Stimulated activated CD8-positive, alpha-beta memory T cell treated with anti-CD3 and anti-CD28 coated beads, Interleukin-15, amount 100 ng/mL, for 1 hour (primary cell): ENCODE measurements at places on chromosomes 11 and 22.

DNA sequence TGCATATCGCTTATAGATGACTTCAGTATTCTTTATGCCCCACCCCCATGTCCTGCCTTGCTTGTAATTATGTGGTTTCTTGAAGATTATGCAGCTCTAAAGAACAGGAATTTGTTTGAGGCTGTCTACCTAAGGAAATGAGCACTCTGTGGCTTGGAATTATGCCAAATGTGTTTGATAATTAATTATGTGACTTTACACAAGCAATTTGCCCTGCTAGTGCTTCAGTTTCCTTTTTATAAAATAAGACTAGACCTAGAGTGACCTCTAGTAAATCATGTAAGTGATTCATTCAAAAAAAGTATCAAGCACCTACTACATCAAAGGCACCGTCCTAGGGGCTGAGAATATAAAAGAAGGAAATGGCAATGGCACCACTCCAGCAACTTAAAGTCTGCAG lies 491.5 kb upstream of the KIRREL3 start:
- no peak for DNase-seq

DNA sequence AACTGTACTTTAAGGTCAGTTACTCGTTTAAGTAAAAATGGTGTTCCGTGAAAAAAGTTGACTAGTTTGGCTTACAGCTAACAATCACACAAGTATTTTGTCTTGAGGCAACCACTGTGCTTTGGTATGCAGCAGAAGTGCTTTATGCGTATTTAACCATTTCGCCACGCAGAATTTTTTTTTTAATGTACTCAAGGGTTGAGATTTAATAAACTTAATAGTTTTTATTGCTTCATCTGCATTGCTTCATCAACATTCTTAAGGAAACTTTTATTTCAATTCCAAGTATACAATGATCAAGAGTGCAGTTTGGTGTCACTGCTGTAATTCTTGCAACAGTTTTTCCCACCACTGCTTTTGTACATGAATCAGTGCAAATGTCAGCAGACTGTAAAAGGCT lies 66.4 kb downstream of the ZNRF3 start:
- no peak for DNase-seq

GRCh38 chr11:70070706-70071105 lies 7.4 kb upstream of the ANO1 start:
- DNase-seq: no peak

DNA sequence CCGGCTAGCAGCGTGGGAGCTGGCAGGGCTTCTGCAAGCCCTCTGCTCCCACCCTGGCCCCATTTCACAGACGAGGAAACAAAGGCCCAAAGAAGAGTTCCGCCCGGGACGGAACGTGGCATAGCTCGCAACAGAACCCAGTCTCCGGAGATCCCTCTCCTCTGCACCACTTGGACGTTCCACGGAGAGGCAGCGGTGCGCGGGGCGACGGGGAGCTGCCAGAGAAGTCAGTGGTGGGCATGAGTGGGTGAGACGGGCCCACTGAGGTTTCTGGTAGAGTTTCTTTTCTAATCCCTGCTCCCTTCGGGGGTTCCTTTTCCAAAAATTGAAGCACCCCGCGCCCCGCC lies 554 bp upstream of the NECTIN1 start:
- DNase-seq: no peak

DNA sequence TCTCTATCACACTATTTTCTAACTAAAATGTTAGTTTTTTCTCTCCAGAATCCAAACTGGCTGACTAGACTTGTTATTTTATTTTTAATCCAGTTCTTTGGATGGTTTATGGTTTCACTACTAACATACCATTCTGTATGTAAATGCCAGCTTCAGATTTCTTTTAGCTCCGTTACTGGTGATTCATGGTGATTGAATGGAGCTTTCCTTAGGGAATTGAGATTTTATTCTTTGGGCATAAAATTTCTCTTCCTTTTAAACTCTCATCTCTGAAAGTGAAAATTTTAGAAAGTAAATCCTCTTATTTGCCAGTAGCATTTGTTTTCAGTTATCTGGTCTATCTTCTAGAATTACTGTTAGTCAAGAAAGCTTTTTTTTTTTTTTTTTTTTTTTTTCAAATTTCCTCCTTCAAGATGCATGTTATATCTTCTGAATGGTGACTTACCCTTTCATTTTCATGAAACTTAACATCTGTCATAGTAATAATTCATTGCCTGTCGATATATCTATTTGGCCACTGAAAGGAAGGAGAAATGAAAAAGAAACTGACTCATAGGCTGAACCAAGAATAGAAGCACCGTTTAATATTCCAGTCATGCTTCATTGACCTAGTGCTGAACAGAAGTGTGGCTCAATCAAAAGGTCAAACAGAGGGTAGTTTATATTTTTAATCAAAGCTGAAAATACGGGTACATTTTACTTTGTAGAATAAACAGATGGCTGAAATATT lies 6.4 kb downstream of the ENDOD1 start:
- DNase-seq: no peak

- DNase-seq: no peak
Measured at GRCh38 chr22:19966908-19967750, 25.5 kb upstream of the TXNRD2 start.

GRCh38 chr11:88179141-88179540 lies 3.9 kb upstream of the RAB38 start:
- DNase-seq: no peak

GRCh38 chr11:1503708-1504104 lies 17.1 kb upstream of the MOB2 start:
- DNase-seq: no peak

- DNase-seq: no peak
Measured at GRCh38 chr11:34924714-34925113, 8.3 kb downstream of the PDHX start.

GRCh38 chr22:30078320-30079311 lies 1.6 kb upstream of the HORMAD2 start:
- no peak for DNase-seq

- no peak for DNase-seq
Measured at GRCh38 chr22:46175631-46176030, 25.3 kb downstream of the PPARA start.

DNA sequence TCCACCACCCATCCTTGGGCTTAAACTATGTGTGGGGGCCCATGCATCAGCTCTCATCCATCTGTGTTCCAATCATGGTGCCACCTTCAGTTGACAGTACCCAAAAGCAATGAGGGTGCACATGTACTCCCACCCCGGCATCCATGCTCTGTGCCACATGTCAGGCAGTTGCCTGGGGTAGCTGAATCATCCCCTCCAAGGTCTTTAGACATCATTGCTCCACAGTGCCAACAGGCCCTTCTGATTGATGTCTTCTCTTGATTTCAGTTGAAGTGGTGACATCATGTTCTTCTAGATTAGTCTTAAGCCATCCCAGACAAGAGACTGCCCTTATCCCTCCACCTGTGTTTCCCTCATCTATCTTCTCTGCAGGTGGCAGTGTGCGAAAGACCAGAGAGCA lies 42.5 kb downstream of the TMPRSS5 start:
- no peak for DNase-seq

DNA sequence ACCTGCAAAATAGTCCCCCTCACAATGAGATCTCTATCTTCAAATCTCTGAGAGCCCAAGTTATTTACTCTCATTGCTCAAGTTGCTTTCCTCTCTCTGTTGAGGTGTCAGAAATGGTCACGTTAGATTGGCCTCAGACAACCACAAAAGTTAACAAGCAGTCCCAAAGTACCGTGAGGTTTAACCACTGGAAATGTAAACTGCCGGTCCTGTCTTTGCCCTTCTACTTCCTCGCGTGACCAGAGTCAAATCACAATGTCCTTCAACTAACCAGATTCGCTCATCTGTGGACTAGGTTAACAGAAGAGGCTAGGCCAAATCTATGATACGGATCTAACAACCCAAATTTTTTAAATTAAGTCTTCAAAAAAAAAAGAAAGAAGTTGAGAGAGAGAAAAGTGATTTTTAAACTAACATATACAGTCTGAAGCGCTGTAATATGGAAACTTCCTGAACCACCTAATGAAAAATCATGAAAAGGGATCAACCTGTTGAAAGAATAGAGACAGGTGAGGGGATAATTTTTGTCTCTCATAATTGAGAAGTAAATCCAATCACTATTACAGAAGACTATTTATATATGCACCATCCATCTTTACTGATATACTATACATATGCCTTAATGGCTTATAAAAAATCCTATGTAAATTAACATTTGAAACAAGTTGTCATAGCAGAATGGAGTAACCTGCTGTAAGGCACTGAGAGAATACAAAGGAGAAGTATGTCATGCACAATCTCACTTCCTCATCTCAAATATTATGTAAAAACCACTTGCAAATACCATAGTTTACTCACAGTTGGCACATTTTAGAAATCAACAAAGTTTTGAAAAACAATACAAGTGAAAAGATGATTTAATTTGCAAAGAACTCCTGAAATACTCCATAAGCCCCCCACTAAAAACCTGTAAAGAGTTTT lies 3.3 kb upstream of the JAML start:
- DNase-seq: no peak

DNA sequence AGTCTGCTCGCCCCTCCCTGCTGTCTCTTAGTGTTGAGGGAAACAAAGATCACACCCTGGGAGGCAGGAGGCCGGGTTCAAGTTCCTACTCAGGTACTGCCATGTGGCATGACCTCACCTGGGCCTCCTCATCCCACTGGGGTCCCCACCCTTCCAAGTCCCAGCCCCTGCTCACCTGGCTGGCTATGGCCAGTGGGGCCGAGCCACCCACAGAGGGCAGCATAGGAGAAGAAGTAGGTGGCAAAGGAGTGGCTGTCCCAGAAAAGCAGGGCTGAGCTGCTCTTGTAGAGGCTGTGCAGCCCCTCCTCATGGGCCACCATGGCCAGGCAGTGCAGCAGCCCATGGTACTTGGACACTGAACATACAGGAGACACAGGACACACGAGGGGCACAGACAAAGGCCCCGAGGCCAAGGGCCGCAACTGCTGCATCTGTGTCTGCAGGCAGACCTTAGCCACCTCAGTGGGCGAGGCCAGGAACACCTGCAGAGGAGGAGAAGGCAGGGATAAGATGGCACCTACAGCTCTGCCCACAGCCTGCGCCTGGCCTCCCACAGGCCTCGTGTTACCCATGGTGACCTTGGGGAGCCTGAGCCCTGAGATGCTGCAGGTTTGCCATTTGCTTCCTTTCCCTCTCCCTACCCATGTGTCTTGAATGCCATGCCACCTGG lies 50.6 kb upstream of the MPEG1 start:
- no peak for DNase-seq

DNA sequence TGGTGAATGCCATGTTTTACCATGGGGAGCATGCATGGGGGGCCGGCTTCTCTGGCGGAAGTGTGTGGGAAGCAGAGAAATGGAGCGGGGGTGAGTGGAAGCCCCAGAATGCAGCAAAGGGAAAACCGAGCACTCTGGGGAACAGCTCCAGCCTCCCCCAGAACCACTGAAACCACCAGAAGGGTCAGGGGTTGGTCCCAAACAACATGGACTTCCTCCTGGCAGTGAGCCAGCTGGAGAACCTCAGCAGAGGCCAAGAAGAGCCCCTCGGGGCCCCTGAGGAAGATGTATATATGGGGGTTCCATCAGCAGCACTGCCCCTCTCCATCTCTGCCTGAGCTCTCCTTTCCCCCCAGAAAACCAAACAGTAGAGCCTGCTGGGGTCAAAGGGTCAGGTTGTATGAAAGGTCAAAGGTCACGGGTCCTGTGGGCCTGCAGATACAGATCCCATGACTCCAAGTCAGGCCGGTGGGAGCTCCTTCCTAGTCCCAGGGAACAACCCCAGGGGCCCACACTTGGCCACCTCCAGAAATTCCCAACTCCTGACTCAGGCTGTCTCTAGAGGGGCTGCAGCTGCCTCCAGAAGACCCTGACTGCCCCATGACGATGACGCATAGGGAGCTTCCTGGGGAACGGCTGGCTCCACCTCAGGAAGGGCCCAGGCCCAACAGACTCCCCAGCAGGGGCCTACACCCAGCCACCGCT lies 48.5 kb upstream of the TIMP3 start:
- DNase-seq: no peak

GRCh38 chr11:49533204-49533603 lies 324.8 kb upstream of the FOLH1 start:
- no peak for DNase-seq

GRCh38 chr11:62664405-62665074 lies 470 bp downstream of the C11orf98 start:
- DNase-seq: no peak

- DNase-seq: no peak
Measured at GRCh38 chr11:9943386-9944110, 279.7 kb downstream of the SWAP70 start.

DNA sequence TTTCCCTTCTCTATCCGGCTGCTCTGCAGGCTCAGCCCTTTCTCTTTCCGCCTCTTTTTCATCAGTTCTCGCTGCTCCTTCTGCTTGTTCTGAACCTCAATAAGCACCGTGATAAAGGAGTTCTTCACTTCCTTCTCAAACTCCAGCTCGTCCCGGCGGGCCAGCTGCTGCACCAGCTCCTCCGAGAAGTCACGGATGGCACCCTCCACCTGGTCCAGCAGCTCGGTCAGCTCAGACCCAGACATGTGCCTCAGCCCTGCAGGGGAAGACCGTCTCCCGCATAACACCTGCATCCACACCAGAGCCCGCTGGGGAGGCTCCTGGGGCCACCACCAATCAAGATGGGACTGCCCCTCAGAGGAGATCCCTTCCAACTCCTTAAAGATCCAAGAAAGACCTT lies 40.2 kb downstream of the FEZ1 start:
- no peak for DNase-seq
